ENCODE measurements at places on chromosomes 2 and 18. TPM values are rescaled to one million over a fixed set of nuclear protein-coding genes. Genes with fewer than 3 reads are reported as not detected.

CCDC141 gene
- total RNA-seq = not detected

RESP18 gene
- not detected for total RNA-seq

MARCO gene
- not detected for total RNA-seq

MC2R gene
- total RNA-seq = not detected

STEAP3 gene
- 52.5 TPM for total RNA-seq

ELOA2 gene
- not detected for total RNA-seq

LTBP1 gene
- total RNA-seq = 376 TPM

DSC3 gene
- 0.58 TPM for total RNA-seq

RBM44 gene
- under 0.01 TPM for total RNA-seq

CABYR gene
- 4.0 TPM for total RNA-seq

CTAGE1 gene
- not detected for total RNA-seq

SERTAD2 gene
- 7.8 TPM for total RNA-seq

STAT4 gene
- 0.53 TPM for total RNA-seq

ABCG5 gene
- not detected for total RNA-seq

SNORC gene
- total RNA-seq = 0.18 TPM

PKP4 gene
- 24.5 TPM for total RNA-seq

Measured in myometrial cell (primary cell).